ENCODE measurements at places on chromosomes 5 and 9. TPM values are rescaled to one million over a fixed set of nuclear protein-coding genes. Genes with fewer than 3 reads are reported as not detected.

DNA sequence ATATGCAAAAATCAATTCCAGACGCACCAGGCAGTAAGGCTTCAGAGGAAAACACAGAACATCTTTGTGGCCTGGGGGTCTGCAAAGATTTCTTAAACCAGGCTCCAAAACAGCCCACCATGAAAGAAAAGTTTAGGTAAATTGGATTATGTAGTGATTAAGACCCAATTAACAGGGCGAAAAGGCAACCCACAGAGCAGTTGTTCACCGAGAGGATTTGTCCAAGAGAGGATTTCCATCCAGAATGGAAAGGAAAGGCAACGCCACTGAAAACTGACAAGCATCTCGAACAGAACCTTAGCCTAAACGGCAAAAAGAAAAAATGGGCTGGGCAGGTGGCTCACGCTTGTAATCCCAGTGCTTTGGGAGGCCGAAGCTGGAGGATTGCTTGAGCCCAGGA, 37.4 kb downstream of the GLT6D1 start:
- no peak for DNase-seq

DNA sequence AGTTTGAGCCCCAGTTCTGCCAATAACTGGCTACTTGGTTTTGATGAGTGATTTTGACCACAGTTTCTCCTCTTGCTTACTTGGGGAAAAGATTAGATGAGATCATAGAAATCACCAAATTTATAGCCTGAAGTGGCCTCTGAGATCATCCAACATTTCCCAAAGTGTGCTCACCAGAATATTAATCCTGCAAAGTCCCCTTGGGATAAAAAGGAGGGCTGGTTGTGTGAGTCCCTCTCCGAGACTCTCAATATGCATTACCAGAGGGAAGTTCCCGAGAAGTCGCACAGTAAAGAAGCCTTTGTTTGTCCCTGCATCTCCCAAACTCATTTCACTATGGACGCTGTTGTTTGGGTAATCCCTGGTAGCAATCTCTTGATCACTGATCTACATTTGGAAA, 88.4 kb upstream of the ADRA1B start:
- no peak for DNase-seq

GRCh38 chr9:123084256-123084655, 50.8 kb downstream of the GPR21 start:
- no peak for DNase-seq

GARIN3 gene
- total RNA-seq = not detected
